Brain microvascular endothelial cell (primary cell): ENCODE measurements at places on chromosomes 13 and 19.

- DNase-seq = no peak
Observed at GRCh38 chr19:45821103-45821521, 6.0 kb upstream of the RSPH6A start.

GRCh38 chr13:33518452-33518851 is 232.9 kb upstream of the STARD13 start:
- no peak for DNase-seq

DNA sequence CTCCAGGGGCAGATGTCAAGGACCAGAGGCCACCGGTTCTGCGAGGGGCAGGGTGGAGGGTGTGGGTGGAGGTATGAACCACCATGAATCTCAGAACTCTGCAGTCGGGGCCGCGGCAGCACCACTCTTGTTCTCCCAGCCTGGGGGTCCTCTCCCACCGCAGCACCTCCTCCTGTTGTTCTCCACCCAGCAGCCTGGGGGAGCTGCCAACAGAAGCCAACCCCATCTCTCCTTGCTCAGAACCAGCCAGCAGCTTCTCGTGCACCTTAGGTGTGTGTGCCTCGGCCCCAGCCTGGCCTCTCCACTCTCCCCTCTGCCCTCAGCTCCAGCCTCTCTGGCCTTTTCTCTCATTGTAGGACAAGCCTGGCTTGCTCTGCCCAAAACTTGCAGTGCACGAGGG is 31.9 kb upstream of the CCNE1 start:
- DNase-seq = no peak

DNA sequence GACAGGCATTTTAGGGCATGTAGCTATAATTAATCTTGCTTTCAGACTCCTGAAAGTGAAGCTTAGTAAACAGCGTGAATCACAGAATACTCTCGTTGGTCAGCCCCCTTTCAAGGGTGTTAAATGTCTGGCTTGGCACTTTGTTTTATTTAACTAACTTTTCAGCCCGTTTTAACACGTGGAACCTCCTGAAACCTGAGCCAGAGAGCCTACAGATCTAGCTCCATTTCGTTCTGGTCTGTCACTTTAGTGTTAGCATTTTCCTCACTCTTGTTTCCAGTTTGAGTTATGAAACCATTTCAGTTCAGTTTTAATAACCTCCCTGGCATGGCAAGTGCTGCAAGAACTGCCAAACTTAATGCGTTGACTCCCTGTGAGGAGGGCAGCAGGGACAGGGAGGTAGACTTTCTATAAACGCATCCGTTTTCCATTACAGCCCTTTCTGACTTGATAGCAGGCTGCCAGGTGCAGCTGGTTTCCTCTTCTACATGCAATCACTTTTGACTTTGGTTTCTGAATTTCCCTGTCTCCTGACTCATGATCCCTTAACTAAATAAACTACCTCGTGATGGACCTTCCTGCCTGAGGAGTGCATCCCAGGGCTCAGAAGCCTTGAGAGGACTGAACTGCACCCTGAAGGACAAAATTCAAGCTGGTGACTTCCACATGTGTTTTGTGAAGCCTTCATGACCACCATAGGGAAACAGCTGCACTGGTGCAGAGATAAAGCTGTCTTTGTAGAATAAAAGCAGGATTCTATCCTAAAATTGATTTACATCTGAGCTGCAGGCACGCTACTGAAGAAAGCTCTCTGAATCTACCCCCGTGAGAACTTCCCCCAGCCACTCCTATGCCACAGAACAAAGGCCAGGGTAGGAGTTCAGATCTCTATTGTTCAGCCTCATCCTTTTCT is 192.6 kb downstream of the DLEU7 start:
- DNase-seq = peak; percentile 13

DNA sequence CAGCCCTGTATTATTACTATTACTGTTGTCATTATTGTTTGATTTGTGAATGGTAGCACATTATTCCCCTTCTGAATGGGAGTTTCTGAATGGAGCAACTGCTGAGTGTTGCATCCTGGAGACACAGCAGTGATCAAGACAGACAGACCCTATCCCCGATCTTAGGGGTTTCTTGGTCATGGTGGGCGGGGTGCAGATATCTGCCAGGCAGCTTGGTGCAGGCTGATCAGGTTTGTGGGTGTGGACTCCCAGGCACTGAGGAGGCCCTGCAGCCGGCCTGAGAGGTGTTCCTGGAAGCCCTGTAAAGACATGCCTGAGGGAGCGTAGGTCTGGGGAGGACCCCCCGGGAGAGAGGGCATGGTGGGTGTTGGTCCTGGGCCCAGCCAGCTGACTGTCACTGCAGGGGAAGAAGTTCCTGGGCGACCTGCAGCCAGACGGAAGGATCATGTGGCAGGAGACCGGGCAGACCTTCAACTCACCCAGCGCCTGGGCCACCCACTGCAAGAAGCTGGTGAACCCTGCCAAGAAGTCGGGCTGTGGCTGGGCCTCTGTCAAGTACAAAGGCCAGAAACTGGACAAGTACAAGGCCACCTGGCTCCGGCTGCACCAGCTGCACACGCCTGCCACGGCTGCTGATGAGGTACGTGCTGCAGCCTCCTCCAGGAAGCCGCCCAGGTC is 2.1 kb downstream of the MPND start:
- DNase-seq = no peak

GRCh38 chr13:73782450-73783449 is 351.5 kb downstream of the KLF12 start:
- DNase-seq = no peak

- DNase-seq = peak; percentile 16
Observed at GRCh38 chr13:97844151-97844550, 109.3 kb upstream of the IPO5 start.

DNA sequence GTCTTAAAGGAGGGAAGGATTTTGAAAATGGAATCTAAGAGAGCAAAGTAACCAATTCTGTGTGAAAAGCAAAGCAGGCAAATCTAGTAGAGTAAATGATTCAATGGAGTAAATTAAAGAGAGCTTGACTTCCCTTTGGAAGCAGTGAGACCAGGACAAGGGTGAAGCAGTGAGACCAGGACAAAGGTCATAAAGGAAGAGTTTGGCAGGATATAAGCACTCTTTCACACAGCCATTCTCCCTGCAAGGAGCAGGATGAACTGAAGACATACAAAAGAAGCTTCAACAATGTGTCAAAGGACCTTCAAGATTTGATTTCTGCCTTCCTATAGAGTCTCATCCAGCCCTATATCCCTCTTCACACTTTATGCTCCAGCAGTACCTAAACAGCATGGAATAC is 123.8 kb downstream of the ENOX1 start:
- no peak for DNase-seq

GRCh38 chr13:56459286-56459685 is 681.4 kb upstream of the PRR20A start:
- DNase-seq = no peak

DNA sequence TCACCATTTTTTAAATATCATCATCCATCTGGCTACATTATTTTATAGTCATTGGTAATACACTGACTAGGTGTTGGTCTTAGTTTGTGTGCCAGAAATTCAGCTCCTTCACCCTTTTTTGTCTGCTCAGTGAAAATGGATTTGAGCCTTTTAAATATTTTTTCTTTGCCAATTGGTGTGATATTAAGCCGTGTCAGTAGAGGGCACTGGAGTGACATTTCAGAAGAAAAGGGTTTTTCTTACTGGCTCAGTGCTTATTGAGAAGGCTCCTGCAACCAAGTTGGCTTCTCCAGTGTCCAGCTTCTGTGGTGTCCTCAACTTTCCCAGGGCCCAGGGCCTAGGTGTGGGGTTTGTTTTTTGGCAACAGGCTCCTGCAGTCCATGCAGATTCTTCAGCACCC is 546.6 kb downstream of the DACH1 start:
- DNase-seq = peak; percentile 19

DNA sequence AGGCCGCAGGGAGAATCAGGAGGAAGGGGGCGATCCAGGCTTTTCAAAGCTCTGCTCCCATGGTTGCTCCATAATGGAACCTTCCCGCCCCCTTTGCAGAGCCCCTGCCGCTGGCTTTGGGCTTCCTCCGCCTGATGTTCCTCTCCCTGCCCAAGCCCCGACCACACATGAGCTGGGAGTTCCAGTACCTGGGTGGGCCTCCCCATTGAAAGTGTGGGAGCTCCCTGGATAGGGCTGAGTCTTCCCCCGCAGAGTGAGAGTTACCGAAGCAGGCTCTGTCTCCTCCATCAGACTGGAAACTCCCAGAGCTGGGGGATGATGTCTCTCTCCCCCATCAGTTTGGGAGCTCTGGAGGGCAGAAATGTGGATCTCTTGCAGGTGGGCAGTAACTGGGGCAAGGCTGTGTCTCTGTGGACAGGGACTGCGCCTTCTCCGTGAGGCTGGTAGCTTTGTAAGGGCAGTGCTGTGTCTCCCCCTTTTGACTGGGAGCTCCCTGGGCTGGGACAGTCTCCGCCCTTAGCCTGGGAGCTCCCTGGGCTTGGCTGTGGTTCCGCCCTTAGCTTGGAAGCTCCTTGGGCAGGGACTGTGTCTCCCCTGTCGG is 722 bp downstream of the DCAF15 start:
- DNase-seq = no peak

DNA sequence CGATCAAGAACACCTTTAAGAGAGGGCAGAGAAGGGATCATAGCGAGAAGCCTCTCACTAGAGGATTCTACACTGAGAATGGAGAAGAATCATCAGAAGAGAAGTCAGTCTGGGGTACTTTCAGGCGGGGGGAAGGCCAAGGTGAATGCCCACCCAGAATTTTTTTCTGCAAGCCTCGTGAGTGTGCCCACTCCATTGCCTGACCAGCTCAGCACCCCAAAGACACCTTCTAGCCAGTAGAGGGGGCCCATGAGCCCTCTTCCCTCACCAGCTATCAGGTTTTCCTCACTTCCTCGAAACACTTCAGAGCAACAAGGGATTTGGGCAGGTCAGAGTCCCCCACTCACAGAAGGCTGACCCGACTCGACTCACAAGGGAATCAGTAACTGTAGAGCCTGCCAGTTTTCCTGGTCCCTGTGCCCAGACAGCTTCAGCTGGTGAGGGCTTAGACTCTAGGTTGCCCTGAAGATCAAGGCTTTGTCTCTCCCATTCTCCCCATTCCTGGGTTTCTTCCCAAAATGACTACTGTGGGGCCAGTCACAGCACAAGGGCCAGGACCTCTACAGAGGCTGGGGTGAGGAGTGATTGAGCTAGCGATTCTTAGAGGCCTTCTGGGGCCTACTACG is 18.4 kb downstream of the NLRP13 start:
- DNase-seq = no peak

GRCh38 chr19:1609103-1609396 is 3.8 kb upstream of the UQCR11 start:
- DNase-seq = no peak

DNA sequence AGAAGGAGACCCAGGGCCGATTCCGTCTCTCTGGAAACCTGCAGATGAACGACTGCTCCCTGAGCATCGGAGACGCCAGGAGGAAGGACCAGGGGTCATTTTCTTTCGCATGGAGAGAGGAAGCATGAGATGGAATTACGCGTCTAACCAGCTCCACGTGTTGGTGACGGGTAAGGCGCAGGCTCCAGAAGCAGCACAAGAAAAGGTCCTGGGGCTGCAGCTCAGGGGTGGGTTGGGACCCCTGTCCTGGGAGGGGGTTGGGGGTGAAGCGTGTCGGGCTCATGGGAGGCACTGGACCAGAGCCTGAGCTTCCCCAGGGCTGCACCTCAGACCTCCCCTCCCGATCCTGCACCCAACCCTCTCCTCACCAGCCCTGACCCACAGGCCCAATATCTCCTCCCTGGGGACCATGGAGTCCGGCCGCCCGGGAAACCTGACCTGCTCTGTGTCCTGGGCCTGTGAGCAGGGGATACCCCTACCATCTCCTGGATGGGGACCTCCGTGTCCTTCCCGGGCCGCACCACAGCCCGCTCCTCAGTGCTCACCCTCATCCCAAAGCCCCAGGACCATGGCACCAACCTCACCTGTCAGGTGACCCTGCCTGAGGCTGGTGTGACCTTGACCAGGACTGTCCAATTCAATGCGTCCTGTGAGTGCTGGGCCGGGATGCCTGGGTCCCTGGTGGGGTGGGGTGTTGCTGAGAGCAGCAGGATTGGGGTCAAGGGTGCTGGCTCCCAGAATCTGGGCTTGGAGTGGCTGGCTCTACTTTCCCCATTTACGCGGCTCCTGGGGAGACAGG is 39.6 kb upstream of the CD33 start:
- no peak for DNase-seq

- no peak for DNase-seq
Observed at GRCh38 chr19:45161738-45162607, 1.2 kb upstream of the NKPD1 start.

- peak; percentile 84 for DNase-seq
Observed at GRCh38 chr19:48152551-48152950, 17.6 kb downstream of the LIG1 start.

- no peak for DNase-seq
Observed at GRCh38 chr19:11017275-11018035, 56.6 kb downstream of the SMARCA4 start.

DNA sequence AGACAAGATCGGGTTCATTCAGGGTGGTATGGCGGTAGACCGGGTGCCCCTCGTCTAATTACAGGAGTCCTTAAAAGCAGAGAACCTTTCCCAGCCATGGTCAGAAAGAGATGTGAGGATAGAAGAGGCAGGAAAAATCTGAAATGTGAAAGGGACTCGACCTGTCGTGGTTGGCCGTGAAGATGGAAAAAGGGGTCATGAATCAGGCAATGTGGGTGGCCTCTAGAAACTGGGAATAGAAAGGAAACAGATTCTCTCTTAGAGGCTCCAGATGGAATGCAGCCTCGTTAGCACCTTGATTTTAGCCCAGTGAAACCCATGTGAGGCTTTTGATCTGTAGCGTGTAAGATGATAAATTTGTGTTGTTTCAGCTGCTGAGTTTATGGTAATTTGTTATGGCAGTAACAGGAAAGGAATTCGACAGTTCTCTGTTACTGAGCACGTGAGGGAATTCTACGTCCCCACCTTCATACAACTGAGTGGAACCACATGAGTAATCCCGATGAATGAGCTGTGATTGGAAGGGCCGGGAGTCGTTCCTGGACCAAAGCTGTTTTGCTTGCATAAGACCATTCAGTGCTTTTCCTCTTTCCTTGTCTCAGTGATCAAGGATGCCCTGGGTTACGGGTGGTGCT is 11.0 kb upstream of the CA11 start:
- peak; percentile 74 for DNase-seq

- DNase-seq = no peak
Observed at GRCh38 chr19:45096700-45097099, 3.7 kb downstream of the PPP1R37 start.

- DNase-seq = no peak
Observed at GRCh38 chr19:15551293-15552004, 43.1 kb downstream of the CYP4F22 start.

DNA sequence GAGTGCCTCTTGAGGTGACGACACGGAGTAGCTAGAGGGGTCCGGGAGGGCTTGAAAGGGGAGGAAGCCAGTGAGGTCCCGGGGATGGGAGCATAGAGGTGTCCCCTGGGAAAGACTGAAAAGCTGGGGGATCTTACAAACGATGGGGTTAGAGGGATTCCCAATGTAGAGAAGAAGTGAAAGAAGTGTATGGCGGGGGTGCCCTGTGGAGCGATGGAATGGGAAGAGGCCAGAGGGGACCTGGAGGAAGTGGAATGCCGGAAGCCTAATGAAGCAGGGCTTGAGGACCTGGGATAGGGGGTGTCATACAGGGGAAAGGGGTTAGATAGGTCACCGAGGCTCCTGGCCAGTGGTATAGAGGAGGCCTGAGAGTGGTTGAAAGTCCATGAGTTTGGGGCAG is 580 bp downstream of the AP2A1 start:
- DNase-seq = no peak
